ENCODE measurements at places on chromosomes 13 and 19.

DNA sequence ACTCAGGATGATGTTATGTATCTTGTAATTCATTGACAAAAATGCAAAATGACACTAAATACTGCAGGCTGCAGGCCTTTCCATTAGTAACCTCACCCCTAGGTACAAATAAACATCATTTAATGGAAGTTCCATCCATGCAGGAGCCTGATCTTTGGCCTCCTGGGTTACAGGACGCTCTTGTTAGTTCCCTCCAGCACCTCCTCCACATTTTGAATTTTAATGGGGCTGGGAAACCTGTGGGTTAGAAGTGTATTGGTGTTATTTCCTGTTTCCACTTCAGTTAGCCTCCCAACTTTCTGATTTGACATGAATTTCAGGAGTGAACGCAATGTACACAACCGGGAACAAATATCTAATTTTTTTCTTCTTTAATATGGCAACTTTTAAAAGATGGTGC, 237.1 kb upstream of the ARGLU1 start:
- no peak for DNase-seq

GRCh38 chr13:108785844-108786243, 156.4 kb downstream of the MYO16 start:
- DNase-seq: no peak

- no peak for DNase-seq
Measured at GRCh38 chr19:29480507-29480906, 45.3 kb upstream of the VSTM2B start.

DNA sequence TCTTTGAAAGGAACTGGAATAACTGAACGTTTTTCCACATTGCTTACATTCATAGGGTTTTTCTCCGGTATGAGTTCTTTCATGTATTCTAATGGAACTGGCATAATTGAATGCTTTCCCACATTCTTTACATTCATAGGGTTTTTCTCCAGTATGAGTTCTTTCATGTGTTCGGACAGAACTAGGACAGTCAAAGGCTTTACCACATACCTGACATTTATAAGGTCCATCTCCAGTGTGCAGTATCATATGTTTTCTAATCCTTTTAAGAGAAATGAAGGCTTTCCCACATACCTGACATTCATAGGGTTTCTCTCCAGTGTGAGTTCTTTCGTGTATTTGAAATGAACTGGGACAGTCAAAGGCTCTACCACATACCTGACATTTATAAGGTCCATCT, 24.7 kb downstream of the ZNF564 start:
- no peak for DNase-seq

DNA sequence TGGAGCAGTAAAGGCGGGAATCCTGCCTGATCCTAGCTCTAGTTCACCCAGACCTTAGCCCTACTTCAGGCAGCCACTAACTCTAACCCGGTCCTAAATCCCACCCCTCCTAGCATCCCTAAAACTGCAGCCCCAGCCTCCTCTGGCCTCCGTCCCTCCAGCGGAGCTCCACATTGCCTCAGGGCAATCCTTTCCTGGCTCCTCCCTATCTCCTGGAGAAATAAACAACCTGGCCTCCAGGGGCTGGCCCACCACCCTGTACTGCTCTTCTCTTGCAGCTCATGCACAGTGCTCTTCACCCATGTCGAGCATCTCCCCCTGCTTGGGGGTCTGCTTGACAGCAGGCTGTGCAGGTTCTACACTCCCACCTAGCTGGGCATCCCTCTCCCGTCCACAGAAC, 6.7 kb downstream of the POU2F2 start:
- no peak for DNase-seq

DNA sequence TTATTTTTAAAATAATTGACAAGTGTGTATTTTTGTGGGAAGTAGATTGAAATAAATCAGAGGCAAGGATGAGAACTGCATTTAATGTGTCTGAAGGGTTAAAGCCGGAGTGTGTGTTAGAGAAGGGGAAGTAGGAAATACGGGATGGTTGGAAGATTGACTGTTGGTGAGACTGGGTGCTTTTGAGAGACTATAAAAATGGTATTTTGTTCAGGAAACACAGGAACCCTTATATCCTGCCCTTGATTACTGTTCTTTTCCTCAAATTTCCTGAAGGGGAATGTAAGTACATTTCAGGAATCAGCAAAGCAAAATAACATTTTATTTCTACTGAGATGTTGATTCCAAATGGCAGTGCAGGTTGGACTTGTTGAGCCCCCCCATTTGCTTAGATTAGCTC, 15.1 kb downstream of the IFT88 start:
- no peak for DNase-seq

- no peak for DNase-seq
Measured at GRCh38 chr13:33512880-33513554, 227.5 kb upstream of the STARD13 start.

DNA sequence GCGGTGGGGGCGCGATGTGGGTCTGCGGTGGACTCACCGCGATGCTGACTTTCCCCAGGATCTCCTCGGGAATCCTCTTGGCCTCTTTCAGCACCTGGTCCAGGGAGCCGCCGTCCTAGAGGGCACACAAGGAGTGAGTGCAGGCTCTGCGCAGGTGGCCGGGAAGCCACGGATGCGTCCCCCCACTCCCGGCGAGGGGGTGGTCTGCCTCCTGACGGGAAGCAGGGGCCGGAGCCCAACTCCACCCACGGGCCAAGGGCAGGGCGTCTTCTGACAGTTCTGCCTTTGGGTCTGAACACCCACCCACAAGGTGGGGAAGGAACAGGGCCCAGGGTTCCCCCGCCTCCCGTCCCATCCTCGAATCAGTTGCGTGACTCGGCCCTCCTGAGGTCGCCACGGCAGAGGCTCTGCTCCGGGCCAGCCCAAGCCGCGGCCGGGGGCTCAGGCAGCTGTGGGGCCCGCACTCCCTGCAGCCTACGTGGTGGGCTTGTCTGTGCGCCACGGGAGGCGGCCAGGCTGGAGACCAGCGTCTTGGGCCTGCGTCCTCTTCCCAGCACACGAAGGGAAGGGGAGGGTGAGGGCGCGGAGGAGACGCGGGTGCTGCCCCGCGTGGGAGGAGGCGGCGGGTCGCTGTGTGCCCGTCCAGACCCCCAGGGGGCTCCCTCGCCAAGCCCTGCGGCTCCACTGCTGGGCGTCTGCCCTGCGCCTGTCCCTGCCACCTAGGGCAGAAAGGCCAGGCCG, 21.4 kb downstream of the MAP2K2 start:
- DNase-seq: no peak

DNA sequence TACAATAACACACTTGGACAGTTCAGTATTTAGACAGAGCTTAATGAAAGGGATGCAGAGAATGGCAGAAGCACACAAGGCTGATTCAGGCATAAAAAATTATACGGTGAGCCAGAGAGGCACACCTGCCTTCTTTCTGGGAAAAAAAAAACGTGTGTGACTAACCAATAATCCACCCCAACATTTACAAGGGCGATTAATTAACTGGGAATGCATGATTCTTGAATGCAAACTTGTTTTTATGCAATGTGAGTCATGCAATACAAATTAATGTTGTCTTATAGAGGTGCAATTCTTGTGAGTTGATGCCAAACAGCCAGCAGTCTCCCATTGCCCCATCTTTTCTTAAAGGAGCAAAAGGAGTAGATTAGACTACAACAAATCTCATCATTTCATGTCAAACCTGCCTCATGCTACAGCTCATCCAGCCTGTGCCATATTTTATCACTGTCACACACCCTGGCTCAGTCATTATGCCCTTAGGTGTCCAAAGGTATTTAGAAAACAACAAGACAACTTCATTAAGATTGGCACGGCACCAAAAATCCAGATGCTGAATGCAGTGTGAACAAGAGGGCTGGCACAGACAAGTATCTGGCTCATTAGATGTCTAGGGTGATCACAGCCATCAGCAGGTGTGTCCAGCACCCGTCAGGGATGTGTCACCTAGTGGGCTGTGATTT, 721.1 kb downstream of the EFNB2 start:
- DNase-seq: no peak

DNA sequence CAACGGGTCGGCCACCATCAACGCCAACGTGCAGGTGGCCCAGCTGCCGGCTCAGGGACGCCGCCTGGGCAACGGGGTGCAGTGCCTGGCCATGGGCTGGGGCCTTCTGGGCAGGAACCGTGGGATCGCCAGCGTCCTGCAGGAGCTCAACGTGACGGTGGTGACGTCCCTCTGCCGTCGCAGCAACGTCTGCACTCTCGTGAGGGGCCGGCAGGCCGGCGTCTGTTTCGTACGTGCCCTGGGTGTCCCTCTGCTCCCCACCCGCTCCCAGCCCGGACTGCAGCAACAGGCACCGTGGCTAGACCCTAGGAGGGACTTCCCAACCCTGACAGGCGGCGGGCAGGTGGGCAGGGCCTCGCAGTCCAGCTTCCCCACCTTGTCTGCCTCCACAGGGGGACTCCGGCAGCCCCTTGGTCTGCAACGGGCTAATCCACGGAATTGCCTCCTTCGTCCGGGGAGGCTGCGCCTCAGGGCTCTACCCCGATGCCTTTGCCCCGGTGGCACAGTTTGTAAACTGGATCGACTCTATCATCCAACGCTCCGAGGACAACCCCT, 3.5 kb downstream of the ELANE start:
- DNase-seq: no peak

DNA sequence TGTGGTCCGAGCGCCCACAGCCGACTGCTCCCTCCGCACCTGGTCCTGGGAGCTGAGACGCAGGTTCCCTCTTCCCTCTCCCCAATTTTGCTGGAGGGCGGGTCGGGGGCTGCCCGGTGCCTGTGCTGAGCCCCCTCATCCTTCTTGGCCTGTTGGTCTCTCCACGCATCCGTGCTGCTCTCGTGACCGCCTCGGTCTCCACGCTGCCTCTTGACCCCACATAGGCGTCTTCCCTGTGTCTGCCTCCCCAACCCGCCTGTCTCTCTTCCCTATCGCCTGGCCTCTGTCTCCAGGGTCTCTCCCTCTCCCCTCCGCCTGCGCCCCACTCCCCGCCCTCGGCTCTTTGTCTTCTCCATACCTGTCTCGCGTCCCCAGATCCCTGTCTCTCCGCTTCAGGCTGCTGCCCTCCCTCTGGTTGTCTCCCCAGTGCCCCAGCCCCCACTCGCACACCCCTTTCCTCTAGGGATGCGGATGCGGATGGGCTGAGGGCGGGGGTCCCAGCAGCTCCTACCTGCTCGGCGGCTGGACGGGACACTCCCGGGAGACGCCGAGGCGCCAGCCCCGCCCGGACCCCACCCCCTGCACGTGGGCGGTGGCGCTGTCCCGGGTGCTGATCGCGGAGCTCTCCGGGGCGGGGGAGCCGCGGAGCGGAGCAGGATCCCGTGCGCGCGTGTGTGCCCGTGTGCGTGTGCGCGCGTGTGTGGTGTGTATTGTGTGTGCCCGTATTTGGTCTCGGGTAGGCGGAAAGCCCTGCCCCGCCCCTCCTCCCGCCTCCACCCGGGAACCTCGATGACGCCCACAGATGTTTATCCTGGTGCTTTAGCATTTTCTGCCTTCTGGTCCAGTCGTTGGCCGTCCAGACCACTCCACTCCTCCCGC, at the start of gene SYT5:
Gene SYT5 (minus strand): TSS at position 684 of the 879 bp plus-strand sequence. CDS start 1,248 bp downstream, outside the sequence.
- peak; percentile 20 for DNase-seq

DNA sequence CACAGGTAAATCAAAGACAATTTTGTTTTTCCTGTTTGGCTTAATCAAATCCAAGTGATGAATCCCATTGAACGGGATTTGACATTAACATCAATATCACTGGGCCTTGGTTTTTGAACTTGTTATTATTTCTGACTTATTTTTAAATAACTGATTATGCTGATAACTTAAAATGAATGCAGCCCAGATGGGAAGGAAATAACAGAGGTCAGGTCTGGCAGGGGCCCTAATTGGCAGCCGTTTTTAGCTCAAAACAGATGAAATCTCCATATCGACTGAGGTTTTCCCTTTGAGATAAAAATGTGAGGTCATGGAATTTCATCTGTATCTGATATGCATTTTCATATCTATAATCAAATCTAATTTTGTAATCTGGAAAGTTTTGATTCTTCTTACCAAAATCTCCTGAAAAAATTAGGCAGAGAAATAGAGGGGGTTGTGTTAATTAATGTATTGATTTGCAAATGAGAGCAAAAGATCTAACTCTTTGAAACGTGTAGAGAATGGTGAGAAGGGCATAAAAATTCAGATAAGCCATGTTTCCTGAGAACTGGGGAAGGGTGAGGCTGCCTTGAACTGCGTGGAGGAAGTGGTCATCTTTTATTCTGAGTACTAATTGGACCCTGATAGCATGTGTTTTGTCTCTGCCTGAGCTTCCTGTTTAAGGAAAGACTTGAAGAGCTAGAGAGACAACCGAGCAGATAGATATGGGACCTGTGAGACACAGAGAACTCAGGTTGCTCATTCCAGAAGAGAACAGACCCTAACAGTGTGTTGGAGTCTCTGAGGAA, 98.2 kb upstream of the C1QTNF9B start:
- no peak for DNase-seq

- DNase-seq: no peak
Measured at GRCh38 chr13:23427342-23427843, 6.1 kb downstream of the SACS start.

DNA sequence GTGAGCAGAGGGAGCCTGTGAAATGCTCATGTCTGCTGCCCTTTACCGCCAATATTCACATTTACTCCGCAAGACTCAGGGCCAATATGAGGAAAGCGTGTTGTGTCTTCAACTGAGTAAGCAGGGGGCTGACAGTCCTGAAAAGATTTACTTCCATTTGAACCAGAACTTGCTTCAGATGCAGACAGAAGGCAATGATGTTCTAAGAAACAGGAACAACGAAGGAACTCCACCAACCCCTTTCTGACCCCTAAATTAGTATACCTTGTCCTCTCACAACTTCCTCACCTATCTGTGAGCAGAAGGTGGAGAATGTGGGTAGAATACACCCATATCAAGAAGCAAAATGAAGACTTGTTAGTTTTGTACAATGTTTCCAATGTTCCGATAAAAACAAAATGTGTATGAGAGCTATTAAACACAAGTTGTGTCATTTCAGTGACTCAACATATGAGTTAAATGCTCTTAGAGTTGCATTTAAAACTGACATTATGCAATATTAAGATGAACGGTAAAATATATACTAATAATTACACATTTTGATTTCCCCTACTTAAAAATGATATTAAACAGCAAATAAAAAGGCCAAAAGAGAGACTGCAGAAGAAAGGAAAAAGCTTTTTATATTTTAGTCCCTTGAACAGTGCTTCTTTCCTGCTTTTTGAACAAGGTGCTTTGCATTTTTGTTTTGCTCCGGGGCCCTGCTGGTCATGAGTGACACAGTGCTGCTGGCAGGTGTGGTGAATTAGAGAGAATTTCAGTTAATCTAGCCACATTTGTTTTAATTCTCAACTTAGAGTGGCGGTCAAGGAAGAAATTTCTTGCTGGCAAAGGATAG, 16.0 kb downstream of the TMEM272 start:
- DNase-seq: no peak

- no peak for DNase-seq
Measured at GRCh38 chr13:76086729-76087128, 450.6 kb downstream of the LMO7 start.

GRCh38 chr19:39825093-39825463, 8.9 kb downstream of the DYRK1B start:
- DNase-seq: no peak

- no peak for DNase-seq
Measured at GRCh38 chr13:33251131-33251661, 34.4 kb downstream of the STARD13 start.

- DNase-seq: peak; percentile 10
Measured at GRCh38 chr13:99528547-99528946, 27.3 kb downstream of the TM9SF2 start.

Measured in NCI-H510A treated with DMSO at 0.1 percent for 48 hours (cell line).